ENCODE measurements at places on chromosomes 12 and 14.

- DNase-seq = no peak
These were observed 144.6 kb downstream of the GCH1 start for GRCh38 chr14:54758041-54758440.

GRCh38 chr14:24915958-24916595, 133.9 kb downstream of the STXBP6 start:
- no peak for DNase-seq

GRCh38 chr12:126558810-126559209, 1493.6 kb downstream of the AACS start:
- no peak for DNase-seq

DNA sequence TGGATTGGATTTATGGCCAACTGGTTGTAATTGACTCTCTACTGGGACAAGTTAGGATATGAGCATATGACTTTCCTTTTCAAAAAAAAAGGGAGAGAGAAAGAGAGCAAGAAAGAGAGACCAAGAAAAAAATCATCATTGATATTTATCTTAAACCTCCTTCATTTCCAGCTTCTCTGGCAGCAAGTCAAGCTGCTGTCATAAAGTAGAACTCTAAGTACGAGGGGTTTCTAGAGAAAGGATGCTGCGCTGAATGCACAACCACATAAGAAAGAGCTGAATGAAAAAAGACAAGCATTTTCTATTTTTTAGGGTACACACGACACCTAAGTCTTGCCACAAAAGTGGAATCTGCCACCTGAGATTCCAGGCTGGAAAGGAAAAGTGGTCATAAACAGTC, 182.6 kb downstream of the SLC25A21 start:
- DNase-seq = no peak

- no peak for DNase-seq
These were observed 6.9 kb upstream of the OR6J1 start for GRCh38 chr14:22650960-22651521.

DNA sequence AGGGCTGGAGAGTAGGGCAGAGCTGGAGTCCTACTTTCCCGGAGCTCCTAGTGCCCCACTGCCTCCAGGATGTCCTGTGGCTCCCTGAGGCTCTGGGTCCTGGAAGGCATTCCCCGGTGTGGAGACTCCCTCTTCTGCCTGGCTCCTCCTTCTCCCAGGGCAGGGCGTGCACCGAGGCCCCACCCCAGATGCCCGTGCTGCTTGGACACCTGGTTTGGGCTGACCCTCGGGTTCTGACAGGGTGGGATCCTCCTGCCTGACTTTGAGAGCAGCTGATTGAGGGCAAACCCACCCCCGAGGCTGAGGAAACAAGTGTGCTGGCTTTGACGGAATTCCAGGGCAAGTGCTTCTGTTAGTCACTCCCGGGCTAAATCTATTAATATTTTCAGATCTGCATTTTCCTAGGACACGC, 15.4 kb downstream of the TEAD4 start:
- DNase-seq = no peak

GRCh38 chr12:48486679-48487078, 4.4 kb downstream of the C12orf54 start:
- no peak for DNase-seq

DNA sequence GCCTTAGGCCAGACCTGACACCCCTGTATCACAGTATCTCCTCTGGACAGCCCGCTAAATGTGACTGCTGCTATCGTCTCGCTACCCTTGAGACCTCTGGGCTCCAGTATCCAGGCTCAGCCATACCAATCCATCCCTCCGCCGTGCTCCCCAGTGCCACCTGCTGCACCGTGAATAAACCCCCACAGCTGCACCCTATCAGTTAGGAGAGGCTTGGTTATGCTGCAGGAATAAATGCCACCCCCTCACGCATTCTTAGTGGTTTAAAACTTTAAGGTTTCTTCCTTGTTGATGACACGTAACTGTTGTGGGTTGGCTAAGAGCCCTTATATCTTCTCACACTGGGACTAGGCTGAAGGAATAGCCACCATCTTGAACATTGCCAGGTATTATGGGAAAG, 12.1 kb downstream of the CCDC63 start:
- no peak for DNase-seq

DNA sequence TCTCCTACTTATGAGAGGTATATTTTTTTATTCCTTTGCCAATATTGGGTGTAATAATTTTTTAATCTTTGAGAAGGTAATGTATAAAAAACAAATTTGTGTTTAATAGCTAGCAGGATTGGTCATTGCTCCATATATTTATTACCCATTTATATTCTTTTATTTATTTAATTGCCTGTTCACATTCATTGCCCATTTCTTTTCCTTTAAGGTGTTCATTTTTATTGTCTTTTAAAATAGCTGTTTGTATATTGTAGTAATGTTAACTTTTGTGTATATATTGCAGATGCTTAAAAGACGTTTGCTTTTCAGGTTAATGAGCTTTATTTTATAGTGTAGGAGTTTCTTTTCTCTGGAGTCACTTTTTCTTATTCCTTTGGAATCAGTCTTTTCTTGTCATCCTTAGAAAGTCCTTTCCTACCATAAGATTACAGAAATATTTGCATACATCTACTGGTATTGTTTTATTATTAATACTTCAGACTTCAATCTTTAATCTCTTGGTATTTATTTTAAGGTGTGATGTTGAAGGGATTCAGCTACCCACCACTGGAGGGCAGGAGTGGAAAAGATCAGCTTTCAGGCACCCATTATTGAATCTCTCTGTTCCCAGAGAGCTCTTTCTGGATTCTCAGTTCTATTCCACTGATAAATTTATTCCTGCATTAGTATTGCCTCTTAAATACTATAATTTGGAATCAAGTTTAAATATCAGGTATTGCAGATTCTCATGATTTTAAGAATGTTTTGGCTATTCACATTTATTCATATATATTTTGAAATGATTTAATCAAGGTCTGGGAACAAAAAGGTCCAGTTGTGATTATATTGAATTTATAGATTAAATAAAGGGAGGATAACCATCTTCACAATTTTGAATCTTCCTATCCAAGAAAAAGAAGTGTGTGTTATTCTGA, 17.3 kb downstream of the PPM1A start:
- no peak for DNase-seq

- no peak for DNase-seq
These were observed 23.6 kb downstream of the RASSF3 start for GRCh38 chr12:64633940-64634337.

GRCh38 chr14:69204753-69205152, 13.5 kb downstream of the EXD2 start:
- no peak for DNase-seq

DNA sequence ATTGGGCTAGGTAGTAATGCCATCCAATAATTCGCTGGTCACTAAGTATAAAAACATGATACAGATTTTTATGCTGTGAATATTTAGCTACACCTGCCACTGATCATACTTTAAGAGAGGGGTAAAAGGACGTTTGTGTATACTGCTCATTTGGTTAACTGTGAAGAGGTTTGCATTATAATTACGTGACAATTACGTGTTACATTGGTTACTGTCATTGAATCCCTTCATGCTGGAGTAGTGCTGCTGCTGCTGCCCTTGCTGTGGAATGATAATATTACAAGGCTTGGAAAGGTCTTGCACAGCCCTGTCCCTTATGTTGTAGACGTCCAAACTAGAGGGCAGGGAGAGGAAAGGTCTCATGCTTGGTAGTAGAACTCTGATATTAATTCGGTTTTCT, 312.2 kb upstream of the ATP2B1 start:
- DNase-seq = no peak

DNA sequence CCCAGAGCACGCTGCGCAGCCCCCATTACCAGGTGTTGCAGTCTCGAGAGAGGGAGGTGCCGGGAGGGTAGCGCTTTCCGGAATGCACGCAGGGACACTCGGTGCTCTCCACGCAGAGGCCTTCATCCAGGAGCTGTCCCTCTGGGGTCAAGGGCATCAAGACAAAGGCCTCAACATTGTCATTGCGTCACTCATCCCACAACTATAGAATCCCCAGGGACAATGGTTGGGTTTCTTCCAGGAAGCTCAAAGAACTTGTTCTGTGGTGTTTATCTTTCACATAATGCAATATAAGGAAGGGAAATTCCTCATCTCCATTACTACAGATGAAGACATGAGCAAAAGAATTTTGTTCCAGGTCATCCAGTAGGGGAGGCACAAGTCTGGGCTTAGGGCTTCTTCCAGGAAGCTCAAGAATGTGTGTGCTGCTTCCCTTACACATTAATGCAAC, 52.1 kb downstream of the VWF start:
- no peak for DNase-seq

DNA sequence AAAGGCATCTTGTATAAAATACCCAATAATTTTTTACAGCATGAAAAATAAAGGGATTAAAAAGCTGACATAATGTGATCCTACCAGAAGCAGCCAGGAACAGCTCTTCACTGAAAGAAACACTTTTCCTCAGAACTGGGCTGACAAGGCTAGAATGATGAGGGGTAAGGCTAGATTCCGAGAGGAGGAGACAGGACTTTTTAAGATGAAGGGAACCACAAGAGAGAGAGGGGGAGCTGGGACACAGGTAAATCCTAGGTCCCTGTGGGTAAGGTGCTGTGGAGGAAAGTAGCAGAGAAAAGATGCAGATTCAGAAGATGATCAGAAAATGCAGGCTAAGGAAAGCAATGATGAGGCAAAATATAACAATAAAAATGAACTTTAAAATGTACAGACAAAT, 29.5 kb downstream of the C2CD5 start:
- no peak for DNase-seq

DNA sequence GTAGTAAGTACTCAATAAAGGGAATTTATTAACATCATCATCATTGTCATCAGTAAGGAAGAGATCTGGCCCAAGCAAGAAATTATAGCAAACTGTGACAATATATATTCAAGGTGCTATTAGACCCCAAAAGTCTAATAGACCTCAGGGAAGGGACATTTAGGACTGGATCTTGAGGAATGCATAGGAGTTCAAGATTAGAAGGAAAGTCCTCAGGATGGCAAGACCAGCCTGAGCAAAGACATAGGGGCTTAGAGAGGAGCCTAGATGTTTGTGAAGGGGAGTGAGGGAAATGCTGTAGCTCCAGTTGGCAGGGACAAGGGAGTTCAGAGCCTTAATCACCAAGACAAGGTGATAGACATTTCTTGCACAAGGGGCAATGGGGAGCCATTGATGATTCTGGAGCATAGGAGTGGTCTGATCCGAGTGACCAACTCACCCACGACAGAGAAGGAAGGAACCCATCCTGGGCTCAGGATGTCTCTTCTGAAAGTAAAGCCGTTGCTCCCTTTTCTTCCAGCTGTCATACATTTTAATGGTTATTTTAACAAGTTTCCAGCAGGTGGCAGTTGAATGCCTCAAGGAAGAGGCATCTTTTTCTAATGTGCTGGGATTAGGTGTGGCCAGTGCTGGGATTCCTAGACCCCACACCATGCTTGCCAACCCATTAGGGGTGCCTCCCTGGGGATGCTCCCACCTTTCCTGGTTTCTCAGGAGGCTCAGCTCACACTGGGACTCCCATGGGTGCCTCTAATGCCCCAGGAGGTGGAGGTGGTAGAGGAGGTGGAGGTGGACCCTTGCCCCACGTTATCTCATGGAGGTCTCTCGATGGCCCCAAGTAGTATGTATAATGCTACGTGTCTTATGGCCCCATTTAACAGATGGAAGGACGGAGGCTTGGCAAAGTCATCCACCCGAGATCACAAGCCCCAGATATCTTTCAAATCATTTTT, 37.8 kb downstream of the PHETA1 start:
- DNase-seq = no peak

DNA sequence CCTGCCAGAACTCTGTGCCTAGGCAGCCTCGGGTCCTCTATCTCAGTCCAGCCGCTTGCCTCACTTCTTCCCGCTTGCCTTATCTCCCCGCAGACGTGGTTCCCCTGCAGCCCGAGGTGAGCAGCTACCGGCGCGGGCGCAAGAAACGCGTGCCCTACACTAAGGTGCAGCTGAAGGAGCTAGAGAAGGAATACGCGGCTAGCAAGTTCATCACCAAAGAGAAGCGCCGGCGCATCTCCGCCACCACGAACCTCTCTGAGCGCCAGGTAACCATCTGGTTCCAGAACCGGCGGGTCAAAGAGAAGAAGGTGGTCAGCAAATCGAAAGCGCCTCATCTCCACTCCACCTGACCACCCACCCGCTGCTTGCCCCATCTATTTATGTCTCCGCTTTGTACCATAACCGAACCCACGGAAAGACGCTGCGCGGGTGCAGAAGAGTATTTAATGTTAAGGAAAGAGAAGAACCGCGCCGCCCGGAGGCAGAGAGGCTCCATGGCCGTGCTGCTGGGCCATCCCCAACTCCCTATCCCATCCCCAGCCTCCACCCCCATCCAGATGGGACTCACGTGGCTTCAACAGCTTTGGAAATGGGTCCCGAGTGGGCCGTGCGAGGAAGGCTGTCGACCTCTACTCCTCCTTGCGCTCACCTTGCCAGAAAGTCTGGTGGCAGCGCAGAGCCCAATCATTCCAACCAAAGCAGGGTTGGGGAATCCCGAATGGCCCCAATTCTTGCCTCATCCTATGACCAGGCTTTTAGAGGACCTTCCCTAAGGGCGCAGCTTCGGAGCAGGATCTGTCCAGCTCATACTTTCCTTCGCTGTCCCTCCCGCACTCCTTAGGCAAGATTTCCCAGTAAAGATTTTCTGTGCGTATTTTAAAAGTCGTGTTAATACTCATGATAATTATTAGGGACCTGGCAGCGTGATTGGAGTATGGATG, 6.5 kb downstream of the HOXC13 start:
- no peak for DNase-seq

DNA sequence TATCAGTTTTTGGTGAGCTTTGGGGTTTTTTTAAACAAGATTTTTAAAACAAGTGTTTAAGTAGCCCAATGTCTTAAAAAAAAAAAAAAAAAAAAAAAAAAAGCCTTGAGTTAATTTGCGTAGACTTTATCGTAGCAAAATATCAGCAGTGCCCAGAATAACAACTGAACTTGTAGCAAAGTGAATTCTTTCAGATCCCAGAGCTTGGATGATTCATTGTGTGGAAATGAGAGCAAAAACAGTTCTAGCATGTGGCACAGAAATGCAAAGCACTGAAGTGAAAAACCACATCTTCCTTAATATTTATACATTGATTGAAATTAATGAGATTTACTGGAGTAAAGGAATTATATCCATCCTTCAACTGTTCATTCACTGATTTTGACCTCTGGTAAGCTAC, 258.1 kb downstream of the EGLN3 start:
- DNase-seq = no peak

GRCh38 chr12:115232455-115233156, 548.6 kb upstream of the TBX3 start:
- no peak for DNase-seq

- no peak for DNase-seq
These were observed 37.7 kb downstream of the DIP2B start for GRCh38 chr12:50542448-50542847.

GRCh38 chr12:29238822-29239291, 89.8 kb downstream of the FAR2 start:
- DNase-seq = no peak

- DNase-seq = no peak
These were observed 41.8 kb upstream of the P2RX7 start for GRCh38 chr12:121090586-121091514.
